ENCODE measurements at places on chromosomes 1 and 21.

GRCh38 chr1:166165661-166166328 is 1.0 kb downstream of the FAM78B start:
- no peak for DNase-seq

DNA sequence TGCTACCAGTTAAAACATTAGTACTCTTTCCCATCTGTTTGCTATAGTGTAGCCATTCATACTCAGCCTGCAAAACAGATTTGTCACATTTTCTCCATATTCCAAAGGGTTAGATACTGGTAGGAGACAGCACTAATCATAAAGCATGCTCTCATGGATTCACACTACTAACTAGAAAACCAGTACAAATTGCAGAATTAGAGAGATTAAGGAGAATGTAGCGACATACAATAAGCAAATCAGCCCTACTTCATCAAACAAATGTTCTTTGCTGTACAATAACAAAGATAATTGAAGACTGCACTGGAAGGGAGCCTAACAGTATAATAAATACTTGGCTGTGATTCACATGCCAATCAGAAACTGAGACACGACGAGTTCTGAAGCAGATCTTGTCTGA is 368.0 kb upstream of the PRMT6 start:
- no peak for DNase-seq

- DNase-seq = peak; percentile 43
These were observed 67.2 kb downstream of the TTLL7 start for GRCh38 chr1:83931658-83932253.

DNA sequence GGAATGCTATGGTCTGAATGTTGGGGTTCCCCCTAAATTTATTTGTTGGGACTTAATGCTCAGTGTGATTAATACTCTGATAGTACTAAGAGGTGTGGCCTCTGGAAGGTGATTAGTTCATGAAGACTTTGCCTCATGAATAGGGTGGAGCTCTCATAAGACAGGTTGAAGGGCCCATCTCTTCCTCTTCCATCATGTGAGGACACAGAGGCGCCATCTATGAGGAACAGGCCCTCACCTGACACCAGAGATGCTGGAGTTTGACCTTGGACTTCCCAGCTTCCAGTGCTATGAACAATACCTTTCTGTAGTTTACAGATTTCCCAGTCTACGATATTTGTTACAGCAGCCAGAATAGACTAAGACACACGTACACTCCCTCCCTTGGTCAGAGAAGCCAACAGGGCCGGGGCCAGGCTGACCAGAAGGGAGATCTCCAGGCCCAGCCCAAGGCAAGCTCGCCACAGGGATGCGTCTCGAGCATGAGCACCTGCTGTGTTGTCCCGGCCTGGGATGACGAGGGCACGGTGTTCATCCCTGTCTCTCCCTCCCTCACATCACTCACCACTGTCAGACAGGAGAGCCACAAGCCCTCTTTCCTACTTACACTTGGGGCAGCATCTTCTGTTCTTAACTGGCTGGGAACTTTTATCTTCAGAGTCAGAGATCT is 4.7 kb upstream of the ABCG1 start:
- DNase-seq = no peak

- DNase-seq = no peak
These were observed 740 bp downstream of the ZNF691 start for GRCh38 chr1:42847111-42847595.

DNA sequence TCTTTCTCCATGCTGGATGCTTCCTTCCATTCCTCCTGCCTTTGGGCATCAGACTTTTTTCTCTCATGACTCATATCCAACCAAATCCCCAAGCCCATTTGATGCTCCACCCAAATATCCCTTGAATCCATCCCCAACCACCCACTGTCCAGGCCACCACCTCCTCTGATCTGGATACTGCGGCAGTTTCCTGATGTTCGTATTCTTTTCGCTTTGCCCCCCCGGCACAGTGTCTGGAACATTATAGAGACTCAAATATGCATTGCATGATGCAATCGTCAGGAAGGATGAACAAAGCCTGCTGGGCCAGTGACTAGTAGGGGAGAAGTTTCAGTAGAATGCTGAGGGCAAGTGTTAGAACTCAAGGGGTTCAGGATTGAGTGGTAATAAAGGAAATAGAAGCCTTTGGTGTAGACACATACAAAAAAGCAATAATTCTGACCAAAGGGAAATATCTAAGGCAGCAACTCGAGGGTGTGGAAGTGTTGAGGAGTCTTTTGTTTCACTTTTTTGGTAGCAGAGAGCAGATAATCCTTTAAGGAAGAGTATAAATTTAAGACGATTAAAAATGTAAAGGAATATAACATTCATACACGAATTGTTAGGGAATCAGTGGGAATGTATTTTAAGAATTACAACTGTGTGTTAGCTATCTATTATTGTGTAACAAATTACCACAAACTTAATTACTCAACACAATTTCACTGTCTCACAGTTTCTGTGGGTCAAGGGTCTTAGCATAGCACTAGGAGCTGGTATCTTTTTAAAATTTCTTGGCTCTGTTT is 7.5 kb downstream of the S100A11 start:
- DNase-seq = no peak

- DNase-seq = no peak
These were observed 41.7 kb downstream of the CASZ1 start for GRCh38 chr1:10754568-10755329.

DNA sequence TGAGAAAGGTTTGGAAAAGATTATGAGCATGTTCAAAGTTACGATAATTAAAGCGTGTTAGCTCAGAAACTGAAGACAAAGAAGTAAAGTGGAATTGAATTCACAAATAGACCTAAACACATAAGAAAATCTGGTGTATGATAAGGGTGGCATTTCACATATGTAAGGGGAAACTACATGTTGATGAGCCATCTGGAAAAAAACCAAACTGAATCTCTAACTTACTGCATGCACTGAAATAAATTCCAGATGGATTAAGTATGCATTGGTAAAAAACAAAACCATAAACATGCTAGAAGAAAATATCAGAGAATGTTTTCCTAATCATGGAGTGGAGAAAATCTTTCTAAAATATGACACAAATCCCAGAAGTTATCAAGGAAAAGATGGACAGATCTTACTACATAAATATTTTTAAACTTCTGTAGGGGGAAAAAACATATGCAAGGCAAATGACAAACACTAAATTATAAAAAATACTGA is 34.0 kb upstream of the CTPS1 start:
- DNase-seq = no peak

DNA sequence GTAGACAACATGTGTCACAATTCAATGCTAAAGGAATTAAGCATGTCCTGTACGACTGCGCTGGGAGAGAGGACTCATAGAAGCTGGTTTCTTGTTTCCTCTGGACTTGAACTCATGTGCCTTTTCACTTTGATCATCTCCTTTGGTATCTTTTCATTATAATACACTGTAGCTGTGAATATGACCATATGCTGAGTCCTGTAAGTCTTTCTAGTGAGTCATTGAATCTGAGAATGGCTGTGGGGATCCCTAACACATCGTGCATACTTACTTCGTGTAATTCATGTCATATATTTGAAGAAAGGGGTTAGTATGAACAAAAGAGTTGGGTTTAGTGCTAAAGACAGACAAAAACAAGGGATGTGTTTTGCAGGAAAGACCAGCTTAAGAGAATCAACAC is 148.1 kb upstream of the RUNX1 start:
- DNase-seq = no peak

GRCh38 chr1:176790786-176791185 is 327.8 kb downstream of the PAPPA2 start:
- no peak for DNase-seq

DNA sequence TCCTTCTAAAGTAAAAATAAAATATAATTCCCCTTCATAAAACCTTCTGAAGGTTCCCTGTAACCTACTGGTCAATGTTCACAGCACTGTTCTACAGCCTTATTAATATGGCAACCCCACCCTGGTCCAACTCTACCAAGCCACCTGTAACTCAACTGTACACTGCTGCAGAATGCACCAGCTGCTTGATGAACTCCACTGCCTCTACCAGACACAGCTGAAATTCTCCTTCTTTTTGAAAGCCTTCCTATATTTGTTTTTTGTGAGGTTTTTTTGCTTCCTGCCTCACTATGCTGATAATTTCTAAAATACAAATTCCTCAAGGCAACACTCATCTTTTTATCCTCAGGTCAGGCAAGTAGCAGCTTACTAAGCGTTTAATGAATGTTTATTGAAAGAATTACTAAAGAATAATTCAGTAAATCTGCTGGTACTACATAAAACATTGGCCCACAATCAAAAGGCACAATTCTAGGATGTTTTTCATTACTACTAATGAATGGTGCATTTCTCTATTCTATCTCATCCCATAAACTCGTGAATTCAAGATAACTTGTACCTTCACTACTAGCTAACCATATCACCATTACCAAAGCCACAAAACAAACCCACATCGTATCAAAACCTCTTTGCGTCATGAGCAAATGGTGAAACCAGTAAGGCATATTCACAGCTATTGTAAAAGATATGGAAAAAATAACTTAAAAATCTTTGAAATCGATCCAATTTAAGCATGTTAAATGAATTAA is 2.4 kb downstream of the SSX2IP start:
- no peak for DNase-seq

DNA sequence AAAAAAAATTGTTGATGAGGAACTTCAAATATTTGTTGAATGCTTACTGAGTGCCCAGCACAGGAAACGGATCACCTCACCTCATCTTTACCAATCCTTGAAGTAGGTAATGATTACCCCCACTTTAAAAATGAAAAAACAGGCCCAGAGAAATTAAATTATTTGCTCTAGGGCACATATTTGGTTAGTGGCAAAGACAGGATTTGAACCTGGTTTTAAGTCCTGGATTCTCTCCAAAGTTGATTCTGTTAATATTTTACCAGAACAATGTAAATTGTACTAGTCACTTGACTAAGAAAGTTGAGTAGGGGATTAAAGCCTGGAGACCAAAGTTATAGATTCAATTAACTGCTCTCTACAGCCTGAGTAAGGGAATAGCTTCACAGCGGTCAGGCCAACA is 97.9 kb downstream of the GIPC2 start:
- DNase-seq = no peak

- no peak for DNase-seq
These were observed 3.5 kb downstream of the CD244 start for GRCh38 chr1:160859166-160859565.

GRCh38 chr1:118767971-118768370 is 220.2 kb downstream of the TBX15 start:
- no peak for DNase-seq

GRCh38 chr1:34108269-34108668 is 56.8 kb downstream of the CSMD2 start:
- no peak for DNase-seq

DNA sequence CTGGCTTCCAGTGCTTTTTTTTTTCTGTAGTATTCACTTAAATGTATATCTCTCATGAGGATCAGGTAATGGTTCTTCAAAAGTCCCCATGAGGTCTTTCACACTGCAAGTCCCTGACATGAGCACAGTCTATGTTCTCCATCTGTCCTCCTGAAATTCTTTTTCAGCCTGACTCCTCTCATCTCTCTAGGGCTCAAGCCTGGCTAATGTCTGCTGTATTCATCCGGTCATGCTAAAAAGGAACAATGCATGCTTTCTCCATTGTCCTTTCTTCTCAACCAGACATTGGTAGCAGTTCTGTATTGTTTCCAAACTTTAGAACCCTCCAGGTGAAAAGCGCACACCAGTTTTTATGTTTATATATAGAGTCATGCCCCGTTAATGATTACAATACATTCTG is 368.3 kb upstream of the OLFM3 start:
- DNase-seq = no peak

DNA sequence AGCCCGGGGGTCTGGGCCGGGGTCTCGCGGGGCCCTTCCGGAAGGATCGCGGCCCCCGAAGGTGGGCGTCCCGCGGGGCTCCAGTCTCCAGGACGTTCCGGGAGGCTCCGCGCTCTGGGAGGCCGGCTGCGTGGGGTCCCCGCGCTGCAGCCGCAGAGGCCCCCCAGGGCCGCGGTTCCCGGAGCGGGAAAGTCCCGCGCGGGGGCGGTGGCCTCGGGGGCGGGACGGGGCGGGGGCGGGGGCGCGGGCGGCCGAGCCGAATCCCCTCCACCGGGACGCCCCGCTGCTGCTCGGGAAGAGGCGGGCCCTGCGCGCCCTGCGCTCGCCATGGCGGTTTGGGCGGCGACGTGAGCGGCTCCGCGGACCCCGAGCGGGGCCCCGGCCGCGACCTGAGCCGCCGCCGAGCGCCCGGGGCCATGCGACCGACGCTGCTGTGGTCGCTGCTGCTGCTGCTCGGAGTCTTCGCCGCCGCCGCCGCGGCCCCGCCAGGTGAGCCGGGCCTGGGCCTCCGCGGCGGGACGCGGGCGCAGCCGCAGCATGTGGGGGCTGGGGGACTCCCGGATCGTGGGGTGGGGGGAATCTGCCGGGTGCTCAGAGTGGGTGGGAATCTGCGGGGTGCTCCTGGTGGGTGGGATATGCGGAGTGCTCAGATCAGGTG is at the start of gene IFNGR2:
TSS of gene IFNGR2 (plus strand) at position 286 of the 658 bp plus-strand sequence. CDS start at position 417, 131 bp downstream.
- peak; percentile 64 for DNase-seq

- no peak for DNase-seq
These were observed 1596.9 kb downstream of the PLA2G4A start for GRCh38 chr1:188425687-188426086.

- peak; percentile 79 for DNase-seq
These were observed at the start of gene MINDY1 for GRCh38 chr1:151006327-151007052. Gene MINDY1 (minus strand): TSS chr1:151006902. CDS start chr1:151002617, 4,285 bp downstream.

GRCh38 chr1:98480271-98480670 is 181.2 kb upstream of the SNX7 start:
- no peak for DNase-seq

DNA sequence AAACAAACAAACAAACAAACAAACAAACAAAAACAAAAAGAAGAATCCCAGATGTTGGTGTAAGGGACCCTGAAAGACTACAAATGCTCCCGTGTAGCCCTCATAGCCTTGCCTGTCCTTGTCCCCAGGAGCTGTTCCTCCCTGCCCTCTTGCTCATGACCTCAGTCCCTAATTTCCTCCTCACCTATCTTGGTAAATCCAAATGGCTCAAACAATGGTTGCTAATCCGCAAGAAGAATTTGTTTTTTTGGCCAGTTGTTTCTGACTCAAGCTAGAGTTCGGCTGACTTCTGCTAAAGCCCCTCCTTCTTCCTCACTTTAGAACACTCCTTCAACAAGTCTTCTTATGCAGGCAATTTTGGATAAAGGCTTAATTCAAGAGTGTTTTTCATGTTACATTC is 15.6 kb downstream of the LCA5L start:
- no peak for DNase-seq

- DNase-seq = no peak
These were observed 146.1 kb upstream of the RUNX1 start for GRCh38 chr21:35195232-35195631.

GRCh38 chr1:16076031-16076864 is 2.8 kb upstream of the FAM131C start:
- DNase-seq = no peak

- DNase-seq = no peak
These were observed 45.1 kb downstream of the SCCPDH start for GRCh38 chr1:246769306-246769705.

- DNase-seq = no peak
These were observed 57.9 kb upstream of the ADARB1 start for GRCh38 chr21:45016406-45017038.

Measured in MM.1S (cell line).